Fibroblast of skin of right biceps (primary cell): ENCODE measurements at places on chromosomes 3 and 15.

DNA sequence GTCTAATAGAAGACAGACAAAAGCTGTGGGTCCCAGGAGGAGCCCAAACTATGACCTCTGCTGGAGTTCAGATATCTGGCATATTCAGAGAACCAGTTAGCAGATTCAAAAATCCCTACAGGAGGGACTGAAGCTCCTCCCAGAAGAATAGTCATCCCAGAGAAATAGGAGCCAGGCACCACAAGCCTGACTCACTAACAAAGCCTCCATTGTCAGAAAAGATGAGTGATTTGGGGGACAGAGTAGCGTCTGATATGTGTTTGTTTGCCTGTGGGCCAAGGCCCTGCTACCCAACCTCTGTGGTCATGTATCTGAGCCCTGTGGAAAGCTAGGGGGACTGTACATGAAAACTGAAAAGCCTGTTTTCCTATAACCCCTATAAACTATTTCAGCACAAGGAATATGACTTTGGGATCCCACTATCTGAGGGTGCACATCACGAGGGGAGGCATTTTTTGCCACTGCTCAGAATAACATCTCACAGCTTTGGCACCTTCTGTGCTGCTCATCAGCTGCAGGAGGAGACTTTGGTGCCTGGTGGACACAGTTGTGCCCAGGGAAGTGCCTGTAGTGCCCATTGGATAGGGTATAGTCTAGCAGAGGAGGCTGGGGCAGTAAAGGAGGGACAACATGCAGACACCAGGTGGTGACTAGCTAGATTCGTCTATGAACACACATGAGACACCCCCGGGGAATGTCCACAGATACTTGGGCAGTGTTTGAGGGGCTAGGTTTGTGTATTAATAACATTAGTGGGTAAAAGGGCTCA is 9.7 kb upstream of the LARP6 start:
- peak; percentile 92 for DNase-seq

DNA sequence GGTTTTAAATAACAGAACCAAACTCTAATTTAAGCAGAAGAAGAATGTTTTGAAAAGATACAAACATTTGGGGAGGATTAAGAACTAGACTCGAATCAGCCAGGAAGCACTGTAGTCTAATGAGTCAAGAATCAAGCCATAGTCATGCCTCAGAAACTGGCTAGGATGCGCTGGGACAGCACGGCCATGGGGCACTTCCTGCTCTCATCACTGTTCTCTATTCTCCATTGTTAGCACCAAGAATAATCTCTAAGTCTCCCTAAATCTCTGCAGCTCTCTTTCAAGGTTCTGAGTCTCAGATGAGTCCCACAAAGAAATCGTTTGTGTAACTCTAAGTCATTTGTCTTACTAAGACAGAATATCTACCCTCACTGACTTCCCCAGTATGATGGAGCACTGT is 399.0 kb upstream of the KCNMB2 start:
- peak; percentile 29 for DNase-seq

GRCh38 chr15:99106417-99107220 is 1.7 kb downstream of the SYNM start:
- no peak for DNase-seq

GRCh38 chr3:15694628-15695027 is 93.1 kb downstream of the BTD start:
- no peak for DNase-seq

GRCh38 chr3:161427347-161427746 is 56.0 kb upstream of the SPTSSB start:
- no peak for DNase-seq

- peak; percentile 70 for DNase-seq
These were observed 395.3 kb upstream of the TPRG1 start for GRCh38 chr3:188776447-188776846.

DNA sequence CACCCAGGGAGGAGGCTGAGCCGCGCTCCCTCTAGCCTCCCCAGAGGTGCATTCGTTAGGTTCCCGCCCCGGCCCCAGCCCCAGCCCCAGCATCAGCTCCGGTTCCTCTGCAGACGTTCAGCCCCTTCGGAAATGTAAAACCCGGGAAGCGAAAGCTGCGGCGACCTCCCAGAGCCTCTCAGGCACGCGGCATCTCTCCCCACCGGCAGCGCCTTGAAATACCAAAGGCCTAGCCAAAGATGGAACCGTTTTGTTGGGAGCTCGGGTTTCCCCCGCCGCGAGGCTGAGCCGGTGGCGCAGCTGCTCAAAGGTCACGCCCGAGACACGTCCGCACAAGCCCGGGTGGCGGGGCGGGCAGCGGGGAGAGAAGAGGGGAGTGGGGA is 77.8 kb upstream of the HES1 start:
- DNase-seq, result peak; percentile 72

GRCh38 chr15:73699249-73700040 is 15.3 kb downstream of the CD276 start:
- DNase-seq, result no peak
